Endothelial cell of umbilical vein (primary cell): ENCODE measurements at places on chromosomes 16 and 17. TPM values are rescaled to one million over a fixed set of nuclear protein-coding genes. Genes with fewer than 3 reads are reported as not detected.

DNA sequence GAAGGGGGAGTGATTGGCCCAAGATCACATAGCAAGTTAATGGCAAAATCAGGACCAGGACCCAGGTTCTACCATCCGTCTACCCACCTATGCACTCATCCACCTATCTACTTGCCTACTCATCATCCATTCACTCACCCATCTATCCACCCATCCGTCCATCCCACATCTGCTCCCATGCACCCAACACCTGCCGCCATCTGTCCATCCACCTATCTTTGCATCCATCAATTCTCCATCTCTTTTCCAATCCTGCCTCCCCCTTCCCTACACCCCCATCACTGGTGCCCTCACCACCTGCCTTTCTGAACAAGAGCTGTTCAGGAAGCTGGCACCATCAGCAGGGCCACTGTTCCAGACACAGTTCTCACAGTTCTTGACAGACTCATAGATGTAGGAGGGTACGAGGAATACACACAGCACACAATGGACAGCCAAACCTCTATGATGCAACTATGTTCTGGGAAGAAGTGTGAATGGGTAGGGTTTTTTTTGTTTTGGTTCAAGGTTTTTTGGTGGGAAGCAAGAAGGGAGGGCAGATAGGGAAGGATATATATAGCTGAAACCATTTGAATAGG, 4.5 kb downstream of the SAMD14 start:
- DNase-seq: no peak

DNA sequence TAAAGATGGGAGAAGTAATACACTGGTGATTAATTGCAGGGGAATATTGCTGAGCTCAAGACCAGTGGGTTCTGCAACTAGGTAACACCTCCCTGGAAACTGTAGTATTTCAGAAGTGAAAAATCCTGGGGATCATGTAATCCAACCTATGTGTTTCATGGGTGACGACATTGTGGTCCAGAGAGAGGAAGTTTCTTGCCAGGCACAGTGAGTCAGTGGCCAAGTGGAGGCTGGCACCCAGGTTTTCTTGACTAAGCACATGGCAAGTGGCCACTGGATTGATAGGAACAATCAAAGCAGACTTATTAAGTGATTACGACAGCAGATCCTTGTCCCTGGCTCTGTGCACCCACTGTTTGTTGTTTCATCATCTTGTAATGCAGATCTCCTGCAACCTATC, 14.6 kb upstream of the CIITA start:
- DNase-seq: no peak

DNA sequence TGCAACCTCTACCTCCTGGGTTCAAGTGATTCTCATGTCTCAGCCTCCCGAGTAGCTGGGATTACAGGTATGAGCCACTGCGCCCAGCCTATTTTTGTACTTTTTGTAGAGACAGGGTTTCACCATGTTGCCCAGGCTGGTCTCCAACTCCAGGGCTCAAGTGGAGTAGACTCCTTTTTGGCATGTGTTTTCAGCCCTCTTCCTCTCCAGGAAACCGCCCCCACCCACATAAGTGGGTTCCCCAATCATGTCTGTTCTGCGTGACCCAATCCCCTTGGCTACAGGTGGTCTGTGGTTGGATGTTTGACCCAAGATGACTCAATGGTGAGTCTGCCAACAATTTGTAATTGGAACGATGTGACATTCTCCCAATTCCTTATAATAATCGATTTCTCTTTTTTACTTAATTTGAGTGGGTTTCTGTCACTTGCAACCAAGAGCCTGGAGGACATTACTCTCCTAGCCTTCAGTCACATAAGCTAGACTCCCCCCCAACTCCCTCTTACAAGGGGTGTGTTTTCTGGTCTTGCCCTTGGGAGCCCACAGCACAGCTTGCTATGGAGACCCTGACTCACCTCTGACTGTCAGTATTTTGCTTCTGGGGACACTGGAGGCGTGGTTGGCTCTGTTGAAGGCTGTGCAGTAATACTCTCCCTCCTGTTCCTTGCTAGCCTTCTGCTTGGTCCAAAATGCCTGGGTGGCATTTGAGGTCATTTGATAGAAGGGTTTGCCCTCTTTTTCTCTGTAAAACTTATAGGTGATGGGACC, 34.9 kb downstream of the PECAM1 start:
- peak; percentile 47 for DNase-seq

DNA sequence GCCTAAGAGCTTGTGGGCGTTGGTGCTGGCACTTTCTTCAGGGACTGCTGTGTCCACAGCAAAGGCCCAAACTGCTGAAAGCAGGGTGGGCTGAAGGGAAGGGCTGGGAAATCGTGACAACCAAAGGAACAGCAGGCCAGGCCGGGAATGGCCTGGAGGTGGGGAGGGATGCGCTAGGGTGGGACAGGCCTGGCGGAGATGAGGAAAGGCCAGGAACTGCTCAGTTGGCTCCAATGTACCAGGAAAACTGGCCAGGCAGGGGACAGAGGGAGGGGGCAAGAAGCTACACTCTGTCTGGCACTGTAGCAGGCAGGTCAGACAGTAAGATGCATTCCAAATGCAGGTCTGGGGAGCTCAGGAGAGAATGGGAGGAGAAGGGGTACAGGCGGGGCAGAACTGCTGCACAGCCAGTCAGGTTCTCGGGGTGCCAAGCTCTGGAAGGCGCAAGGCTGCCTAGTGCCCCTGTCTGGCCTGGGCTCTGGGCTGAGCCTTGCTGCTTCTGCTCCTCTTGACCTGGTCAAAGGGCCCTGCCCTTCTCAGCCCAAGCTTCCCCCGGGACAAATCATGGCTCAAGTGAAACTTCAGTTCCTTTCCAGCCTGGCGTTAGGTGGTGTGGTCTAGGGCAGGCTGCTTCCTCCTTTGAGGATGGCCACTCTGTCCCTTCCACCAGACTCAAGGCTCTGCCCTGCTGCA, 7.3 kb downstream of the PNMT start:
- no peak for DNase-seq

DNA sequence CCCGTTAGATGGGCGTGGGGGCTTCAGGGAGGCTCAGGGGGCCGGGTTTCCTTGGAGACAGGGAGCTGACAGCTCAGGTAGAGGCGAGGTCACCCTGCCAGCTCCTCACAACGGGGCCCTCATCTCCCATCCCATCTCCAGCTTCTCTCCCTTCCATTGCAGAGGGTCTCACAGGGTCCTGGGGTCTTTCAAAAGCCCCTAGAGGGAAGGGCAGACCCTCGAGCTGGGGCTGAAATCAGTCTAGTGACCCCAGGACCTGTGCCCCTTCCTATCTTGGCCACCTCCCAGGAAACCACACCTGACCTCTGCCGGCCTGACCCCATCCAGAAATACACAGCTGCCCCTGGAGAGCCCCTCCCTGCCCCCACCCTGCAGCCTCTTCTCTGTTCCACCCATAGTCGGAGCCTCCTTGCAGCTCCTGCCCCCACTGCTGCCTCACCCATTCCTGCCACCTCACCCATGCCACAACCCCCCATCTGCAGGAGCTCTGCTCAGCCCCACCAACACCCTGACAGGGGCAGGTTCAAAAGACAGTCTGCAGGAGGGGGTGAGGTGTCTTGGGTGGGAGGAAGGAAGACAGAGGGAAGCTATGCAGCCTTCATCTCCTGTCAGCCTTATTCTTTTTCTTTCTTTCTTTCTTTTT, 23.4 kb downstream of the PIK3R5 start:
- DNase-seq: no peak

GRCh38 chr17:17416007-17416399, 60.8 kb upstream of the MED9 start:
- DNase-seq: peak; percentile 91

DNA sequence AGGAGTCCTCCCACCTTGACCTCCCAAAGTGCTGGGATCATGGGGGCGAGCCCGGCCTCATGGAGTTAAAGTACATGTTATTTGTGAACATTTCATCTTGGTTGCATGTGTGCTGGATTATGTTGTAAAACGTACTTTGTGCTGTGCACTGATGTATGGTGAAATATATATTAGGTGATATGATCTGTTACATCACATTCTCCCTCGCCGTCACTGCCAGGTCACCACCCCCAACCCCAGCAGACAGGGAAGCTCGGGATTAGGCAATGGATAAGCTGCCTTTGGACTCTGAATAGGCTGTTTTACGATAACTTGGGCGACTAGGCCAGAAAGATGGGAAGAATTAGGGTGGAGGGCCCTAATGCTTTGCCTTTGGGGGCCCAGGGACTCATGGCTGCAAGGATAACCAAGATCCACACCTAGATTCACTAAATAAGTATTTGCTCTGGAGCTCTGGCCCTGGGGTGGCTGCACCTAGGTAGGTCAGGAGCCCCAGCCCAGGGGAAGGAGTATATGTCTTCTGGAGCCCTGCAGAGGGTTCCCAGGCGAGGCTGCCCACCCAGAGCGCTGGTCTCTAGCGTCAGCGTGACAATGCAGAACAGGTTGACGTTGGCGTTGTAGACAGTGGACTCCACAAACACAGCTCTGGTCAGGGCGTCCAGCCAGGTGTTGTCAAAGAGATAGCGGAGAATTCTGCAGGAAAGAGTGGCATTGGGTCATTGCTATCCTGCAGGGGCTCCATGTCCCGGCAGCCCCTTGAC, 27.1 kb upstream of the GCSH start:
- DNase-seq: no peak

DNA sequence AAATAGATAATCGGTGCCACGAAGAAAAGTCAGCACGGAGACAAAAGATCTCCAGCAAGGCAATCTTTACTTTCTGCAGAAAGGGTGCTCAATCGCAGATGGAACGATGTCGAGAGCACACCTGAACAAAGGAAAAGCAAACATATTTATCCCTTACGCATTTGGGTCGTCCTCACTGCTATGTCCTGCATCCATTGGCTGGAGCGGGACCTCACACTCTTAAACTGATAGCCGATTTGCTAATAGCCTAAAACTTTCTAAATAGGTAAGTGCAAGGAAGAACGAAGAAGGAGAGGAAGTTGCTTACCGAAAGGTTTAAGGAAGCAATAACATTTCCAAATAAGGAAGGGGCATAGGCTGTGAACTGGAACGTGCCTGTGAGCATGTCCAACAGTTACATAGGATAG, 1.2 kb upstream of the AKAP10 start:
- no peak for DNase-seq

DNA sequence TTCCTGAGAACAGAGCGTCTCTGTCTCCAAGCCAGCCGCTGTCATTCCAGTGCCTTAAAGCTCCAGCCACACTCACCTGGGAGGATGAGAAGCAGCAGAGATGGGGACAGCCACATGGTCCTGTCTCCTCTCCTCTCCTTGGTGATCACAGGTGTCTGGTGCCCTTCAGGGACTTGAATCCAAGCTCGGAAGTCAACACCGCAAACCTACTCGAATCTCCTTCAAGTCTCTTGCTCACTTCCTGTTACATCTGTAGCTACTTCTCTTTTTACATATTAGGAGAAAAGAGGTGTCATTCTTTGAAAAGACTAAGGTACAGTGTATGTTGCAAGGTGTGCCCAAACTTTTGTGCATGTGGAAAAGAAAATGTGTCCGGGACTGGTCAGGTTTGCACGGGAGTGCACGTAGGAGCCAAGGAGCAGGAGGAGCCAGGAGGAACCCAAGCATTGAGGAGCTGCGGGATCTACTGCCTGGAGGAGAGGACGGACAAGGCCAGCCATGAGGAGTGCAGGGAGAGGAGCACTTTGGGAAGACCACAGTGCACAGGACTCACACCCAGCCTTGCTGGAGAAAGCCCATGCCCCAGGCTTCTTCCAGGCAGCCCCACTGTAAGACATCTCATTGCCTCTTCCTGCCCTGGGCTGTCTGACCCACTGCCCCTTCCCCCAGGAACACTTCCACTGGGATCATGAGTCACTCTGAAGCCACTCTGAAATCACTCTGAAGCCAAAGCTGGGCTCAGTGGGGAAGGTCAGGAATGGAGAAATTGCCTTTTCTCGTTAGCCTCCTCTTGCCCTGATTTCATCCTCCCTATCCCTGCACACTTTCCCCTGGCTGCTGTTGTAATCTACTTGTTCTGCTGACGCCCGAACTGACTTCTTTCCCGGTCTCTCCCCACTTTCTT, at the start of gene CD300LD:
Gene CD300LD (minus strand): TSS at position 197 of the 904 bp plus-strand sequence. CDS start 81 bp downstream, at position 116.
- no peak for DNase-seq

Gene TRAPPC1
- 139 and 146 TPM in 2 replicates for total RNA-seq

Gene ANKRD40CL
- not detected in 2 replicates for total RNA-seq

Gene KRT25
- total RNA-seq: not detected in 2 replicates

Gene CES1
- total RNA-seq: not detected in 2 replicates

Gene TVP23A
- total RNA-seq: not detected in 2 replicates

Gene SLC16A6
- 0.74 and 0.91 TPM in 2 replicates for total RNA-seq
